ENCODE measurements at places on chromosomes 7 and 10.

GRCh38 chr7:22860784-22861482 lies 38.3 kb upstream of the TOMM7 start:
- DNase-seq: no peak

GRCh38 chr10:624605-625332 lies 64.7 kb downstream of the DIP2C start:
- DNase-seq: no peak

DNA sequence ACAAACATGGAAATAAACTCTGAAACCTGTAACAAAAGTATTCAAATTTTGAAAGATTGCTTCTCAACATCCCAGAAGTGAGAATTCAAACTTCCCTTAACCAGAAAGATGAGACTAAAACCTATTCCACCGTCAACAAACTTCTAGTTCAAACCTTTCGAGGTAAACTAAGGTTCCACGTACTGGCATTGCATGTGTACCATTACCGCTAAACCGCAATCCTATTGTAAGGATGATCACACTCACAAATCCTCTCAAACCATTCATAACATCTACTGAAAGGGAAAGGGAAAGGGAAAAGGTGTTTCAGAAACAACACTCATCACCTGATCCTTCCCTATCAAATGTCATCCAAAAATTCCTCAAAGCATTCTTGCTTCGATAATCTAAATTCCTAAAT lies 3.1 kb downstream of the SMURF1 start:
- no peak for DNase-seq

- DNase-seq: no peak
Measured at GRCh38 chr10:20185116-20185515, 368.9 kb downstream of the PLXDC2 start.
